H7 (cell line): ENCODE measurements at places on chromosomes 1 and 21.

- no peak for DNase-seq
These were observed 21.5 kb upstream of the COL11A1 start for GRCh38 chr1:103129796-103130195.

DNA sequence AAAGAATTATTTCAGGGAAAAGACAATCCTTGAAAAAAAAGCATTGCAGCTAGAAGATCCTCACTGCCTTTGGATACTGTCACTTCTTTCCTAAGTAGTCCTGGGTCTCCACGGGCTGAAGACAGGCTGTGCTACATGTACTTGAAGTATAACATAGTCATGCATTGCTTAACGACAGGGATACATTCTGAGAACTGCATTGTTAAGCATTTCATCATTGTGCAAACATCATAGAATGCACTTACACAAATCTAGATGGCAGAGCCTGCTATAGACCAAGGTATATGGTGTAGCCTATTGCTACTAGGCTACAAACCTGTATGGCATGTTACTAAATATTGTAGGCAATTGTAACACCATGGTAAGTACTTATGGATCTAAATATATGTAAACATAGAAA, 54.0 kb downstream of the KIAA0040 start:
- no peak for DNase-seq

DNA sequence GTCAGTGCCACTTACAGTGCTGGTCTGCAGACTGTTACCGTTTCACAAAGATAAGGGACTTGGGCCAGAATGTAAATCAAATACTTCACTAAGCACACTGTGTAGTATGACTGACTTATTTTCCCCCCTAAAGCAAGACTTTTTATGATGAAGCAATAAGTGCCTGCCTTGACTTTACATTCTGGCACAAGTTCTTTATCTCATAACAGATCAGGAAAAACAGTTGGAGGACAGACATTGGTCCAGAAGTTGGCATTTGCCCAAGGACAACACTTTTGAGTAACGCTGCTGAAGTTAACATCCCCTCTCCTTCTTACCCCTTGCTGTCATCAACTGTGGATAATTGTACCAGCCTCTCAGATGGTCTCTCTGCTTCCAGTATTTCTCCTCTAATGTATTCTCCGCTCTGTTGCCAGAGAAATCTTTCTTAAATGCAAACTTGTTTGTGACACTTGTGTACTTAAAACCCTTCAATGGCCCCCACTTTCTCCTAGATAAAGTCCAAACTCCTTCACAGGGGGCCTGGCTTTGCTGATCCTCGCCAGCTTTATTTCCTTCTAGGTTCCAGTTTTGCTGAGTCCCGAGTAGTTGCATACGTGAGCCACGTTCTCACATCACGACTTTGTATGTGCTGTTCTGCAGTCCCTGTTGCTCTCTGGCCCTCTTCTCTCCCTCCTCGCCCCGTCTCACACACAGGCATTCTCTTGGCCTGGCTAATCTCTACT, 45.7 kb downstream of the S1PR1 start:
- DNase-seq: no peak

DNA sequence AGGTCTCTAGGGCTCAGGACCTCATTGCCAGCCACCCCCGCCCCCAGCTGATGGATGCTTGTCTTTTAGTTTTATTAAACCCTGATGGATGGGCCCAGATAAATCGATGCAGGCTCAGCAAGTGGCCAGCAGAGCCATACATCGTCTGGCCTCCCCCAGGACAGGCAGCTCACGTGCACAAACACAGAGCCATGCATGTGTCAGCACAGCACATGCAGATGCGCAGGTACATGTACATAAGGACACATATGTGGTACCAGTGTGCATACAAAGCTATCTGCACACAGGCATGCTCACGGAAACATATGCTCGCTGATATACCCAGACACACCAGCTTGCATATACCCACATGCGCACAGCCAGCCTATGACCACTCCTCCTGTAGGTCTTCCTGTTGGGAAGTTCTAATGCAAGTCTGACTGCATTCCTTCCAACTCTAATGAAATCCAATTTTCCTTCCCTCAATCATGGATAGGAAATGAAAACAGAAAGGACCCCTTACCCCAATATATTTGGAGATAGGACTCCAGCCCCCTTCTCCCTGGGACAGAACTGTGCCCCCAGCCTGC, 897 bp downstream of the COL16A1 start:
- DNase-seq: no peak

DNA sequence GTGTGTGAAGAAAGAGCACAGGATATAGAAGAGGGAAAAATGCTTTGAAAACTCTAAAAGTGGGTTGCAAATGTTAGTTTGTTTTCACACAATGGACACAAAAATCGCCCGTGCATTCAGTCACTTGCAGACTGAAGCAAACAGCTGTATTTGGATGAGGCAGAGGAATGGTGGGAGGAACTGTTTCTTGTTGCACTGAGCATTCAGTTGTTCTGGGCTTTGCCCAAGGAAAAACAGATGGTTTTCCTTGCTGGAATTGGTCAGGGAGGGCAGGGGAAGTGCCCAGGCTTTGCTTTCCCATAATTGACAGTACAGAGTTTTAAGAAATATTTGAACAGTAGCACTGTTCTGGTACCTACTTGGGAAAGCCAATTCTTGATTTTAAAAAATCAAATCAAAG, 19.5 kb upstream of the WARS2 start:
- DNase-seq: no peak

- DNase-seq: no peak
These were observed 34.6 kb downstream of the SLAMF6 start for GRCh38 chr1:160488347-160489058.

DNA sequence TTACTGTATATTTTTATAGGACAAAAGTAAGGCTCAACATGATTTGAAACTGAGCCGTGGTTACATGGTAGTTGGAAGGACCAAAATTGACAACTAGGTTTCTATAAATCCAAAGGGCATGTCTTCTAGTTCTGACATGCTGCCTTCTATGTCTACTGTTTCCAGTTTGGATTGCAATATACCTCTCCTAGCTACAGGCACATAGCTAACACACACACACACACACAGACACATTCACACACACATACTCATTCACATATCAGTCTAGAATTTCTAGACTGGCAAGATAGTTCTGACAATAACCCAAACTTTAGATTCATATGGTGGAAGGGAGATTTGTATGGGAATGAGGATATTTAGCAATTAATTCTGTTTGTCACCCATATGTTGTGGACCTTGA, 544.8 kb upstream of the CAMK1G start:
- no peak for DNase-seq

GRCh38 chr21:36817732-36818450, 119.0 kb downstream of the SIM2 start:
- DNase-seq: no peak

DNA sequence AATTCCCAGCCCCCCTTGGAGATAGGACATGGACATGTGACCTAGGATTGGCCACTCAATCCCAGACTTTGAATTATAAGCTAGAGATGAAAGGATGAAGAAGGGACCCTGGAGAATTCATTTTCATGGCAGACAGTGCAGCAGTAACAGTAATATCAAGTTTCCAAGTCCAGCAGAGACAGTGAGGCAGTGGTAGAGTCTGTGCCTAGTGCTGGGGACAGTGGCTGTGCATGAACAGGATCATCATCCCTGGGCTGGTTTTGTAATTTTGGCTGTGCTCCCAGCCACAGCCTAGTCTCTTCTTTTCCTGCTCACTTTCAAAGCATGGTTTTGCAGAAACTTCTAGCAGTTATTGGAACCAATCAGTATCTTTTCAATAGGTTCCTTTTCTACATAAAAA, 29.6 kb upstream of the CD84 start:
- no peak for DNase-seq

GRCh38 chr1:45299296-45299695, 27.4 kb upstream of the HPDL start:
- DNase-seq: no peak

DNA sequence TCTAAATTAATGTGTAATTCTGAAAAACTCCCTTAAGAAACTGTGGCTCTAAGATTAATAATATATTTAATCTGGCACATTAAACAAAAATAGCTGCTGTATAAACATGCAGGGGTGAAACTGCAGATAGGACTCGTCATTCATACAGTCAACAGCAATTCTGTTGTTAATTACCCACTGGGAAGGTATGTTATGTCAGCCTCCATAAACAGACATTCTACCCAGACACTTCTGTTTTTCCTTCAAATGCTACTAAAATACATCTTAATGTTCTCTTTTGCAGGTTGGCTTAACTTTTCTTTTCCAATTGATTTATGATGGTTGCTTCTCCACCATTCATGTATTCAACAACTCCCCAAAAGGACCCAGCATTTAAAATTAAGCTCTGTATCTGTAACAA, 165.6 kb downstream of the SIPA1L2 start:
- no peak for DNase-seq

- peak; percentile 87 for DNase-seq
These were observed 58.5 kb upstream of the ACTL8 start for GRCh38 chr1:17696417-17697301.
